Stimulated activated CD4-positive, alpha-beta T cell treated with anti-CD3 and anti-CD28 coated beads, Interleukin-1b, Interleukin-23, amount 100 ng/mL, for 4 hours (primary cell): ENCODE measurements at places on chromosomes 13 and 19.

GRCh38 chr19:40610396-40611064, 9.4 kb downstream of the LTBP4 start:
- no peak for DNase-seq

DNA sequence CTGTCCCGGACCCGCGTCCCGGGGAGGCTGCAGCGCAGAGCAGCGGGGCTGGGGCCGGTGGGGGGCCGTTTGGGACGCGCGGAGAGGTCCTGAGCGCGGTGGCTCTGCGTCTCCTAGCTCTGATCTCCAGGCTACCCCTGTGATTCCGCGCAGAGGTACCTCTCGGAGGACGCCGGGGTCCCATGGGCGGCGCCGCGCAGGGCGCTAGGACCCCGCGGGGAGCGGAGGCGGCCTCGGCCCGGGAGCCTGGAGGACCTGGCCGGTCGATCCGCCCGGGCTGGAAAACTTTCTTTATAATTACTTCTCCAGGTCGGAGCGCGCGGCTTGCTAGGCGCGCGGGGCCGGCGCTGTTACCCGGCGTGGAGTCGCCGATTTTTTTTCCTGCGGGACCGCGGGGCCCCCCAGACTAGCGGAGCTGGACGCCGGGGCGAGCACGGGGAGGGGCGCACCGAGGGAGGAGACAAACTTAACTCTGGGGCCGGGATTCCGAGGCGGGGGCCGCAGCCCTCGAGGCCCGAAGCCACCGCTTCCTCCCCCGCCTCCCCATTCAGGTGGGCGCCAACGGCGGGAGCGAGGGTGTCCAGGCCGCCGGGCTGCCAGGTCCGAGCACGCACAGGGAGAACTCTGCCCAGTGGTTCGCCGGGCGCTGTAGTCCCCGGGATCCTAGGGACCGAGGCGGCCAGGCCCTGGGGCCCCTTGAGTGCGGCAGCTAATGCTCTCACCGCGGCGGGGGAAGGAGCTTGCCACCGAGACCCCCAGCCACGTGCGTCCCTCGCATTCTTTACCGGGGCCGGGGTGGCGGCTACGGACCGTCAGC, 848 bp upstream of the CEBPA start:
- no peak for DNase-seq

DNA sequence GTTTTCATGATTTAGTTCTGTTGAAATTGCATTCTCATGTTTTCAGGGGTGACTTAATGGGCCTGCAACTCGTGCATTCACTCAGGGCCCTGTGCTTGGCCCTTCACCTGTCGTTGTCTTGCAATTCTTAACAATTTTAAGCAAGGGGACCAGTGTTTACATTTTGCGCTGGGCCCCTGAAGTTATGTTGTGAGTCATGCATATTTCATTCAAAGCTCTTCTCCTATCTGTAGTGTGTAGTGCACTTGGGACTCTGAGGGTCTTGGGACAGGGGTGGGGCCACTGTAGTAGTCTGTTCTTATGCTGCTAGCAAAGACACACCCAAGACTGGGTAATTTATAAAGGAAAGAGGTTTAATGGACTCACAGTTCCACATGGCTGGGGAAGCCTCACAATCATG, 211.2 kb upstream of the RXFP2 start:
- no peak for DNase-seq

DNA sequence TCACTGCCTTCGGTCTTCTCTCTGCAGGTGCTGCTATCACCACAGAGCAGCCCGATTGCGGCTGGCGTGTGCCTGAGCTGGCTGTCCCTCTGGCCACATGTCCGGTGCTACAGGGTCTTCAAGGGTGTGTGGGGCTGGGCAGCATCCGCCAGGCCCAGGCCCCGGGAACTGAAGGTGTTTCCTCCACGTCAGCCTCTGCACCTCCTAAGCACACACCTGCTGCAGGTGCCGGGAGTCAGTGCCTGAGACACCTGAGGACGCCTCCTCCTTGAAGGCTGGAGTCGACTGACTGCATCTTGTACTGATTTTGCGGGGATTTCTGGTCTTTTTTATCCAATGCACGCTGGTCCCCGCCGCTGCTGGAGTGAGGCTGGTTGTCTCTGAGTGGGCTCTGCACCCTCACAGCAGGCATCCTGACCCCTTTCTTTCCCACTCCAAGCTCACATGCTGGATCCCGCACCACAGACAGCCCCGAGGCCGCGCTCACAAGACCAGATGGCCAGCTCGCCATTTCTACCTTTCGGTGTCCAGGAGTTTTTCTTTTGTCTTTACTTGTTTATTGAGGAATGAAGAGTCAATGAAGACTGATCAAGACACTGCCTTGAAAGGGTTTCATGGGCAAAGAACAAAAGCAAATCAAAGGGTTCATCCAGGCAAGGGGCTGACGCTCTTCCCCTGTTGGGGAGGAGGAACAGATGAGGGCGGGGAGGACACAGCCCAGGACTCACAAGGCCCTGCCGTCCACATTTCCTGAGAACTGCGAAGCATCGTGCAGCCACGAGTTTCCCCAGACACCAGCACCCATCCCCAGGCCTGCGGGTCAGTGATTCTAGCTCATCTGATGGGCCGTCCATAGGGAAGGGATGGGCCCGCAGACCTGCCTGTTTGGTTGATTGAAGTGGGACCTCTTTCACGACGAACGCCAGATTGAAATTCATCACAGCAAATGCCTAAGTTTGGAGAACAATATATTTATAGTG, 203.8 kb upstream of the SOX1 start:
- no peak for DNase-seq

DNA sequence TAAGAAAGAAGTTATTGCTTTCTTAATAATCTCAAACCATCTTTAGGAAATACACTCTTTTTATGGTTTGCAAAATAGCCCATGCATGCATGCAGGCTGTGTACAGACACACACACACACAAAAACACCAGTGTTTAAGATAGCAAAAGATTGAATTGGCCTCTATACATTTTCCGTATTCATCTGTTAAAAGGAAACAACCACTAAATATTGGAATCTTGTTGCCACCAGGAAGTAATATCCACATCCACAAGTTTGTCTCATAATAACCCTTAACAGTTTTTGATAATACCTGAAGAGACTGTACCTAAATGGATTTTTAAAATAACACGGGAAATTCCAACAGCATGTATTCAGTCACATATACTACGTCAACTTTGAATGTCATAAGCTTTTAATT, 7.3 kb upstream of the MAB21L1 start:
- no peak for DNase-seq

DNA sequence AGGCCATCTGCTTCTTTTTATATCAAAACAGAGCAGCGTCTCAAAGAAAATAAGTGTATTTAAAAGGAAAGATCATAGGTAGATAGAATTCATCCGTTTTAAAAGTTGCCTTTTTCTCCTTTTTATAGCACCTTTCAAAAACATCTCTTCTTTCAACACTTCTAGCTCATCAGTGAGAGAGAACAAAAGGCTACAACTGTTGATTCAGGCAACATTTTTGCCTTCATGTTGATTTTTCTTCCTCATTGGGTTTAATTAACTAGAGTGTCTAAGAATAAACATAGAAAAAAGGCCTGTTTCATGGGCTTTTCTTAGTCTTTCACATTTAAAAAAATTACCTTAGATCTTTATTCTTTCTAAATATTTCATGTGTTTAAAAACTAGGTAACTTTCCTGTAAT, 13.6 kb downstream of the COL4A2 start:
- no peak for DNase-seq

DNA sequence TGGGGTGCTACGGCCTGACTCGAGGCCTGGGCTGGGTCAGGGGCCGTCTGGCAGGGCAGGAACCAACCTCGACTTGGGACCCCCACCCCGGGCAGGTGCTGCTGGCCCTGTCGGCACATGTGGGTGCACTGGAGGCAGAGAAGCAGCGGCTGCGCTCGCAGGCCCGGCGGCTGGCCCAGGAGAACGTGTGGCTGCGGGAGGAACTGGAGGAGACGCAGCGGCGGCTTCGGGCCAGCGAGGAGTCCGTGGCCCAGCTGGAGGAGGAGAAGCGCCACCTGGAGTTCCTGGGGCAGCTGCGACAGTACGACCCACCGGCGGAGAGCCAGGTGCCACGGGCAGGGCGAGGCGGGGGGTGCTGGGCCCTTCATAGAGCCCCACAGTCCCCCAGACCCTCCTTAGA, 5.9 kb downstream of the KLC3 start:
- DNase-seq = no peak

DNA sequence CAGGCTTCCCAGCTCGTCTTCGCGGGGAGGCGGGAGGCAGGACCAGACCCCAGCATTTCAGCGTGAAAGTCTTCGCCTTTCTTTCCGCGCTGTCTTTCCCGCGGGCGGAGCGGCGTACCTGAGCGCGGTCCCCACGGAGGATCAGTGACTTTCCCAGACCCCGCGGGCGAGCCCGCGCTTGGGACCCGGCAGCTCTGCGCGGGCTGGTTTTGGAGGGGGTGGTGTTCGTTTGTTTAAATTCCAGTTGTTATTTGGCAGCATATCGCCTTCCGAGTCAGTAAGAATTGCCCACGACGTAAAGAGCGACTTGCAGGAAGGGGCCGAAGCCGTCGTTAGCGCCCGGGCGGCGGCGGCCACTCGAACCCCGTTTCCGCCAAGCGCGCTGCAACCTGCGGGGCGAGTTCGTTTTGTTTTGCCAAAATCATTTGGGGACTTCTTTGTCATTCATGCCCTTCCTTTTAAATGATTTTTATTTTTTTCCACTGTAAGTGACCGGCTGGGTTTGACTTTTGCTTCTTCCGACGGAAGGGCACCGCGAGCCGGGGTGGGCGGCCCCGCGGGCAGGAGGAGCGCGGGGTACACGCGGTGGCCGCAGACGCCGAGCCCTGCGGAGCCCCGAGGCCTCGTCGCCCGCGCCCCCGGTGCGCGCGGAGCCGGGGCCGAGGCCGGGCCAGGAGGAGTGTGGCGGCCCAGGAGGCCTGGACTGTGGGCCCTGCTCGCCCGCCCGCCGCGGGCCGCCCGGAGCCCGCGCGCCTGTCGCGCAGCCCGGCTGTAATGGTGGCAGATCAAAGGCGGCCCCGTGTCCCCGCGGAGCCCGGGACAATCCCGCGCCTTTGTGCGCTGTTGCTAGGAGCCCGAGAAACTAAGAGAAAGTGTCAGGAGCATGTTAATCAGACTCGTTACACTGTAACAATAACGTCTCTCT, 75.9 kb downstream of the ZIC5 start:
- DNase-seq = no peak

DNA sequence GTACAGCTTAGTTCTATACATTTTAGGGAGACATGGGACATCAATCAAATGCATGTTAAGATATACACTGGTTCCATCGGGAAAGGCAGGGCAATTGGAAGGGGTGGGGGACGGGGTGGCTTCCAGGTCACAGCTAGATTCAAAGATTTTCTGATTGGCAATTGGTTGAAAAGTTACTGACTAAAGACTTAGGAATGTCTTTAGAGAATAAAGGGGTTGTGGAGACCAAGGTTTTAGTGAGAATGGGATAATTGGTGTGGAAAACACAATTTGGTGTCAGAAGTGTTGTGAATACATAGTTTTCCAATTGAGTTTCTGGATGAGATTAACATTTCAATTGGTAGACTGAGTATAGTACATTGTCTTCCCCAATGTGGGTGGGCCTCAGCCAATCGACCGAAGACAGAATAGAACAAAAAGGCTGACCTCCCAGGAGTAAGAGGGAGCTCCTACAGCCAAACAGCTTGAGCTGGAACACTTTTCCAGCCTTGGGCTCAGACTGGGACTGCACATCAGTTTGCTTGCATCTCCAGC, 988 bp upstream of the CCDC169 start:
- DNase-seq = no peak

- DNase-seq = peak; percentile 19
Observed at GRCh38 chr19:6740589-6741343, 1.3 kb downstream of the TRIP10 start.

DNA sequence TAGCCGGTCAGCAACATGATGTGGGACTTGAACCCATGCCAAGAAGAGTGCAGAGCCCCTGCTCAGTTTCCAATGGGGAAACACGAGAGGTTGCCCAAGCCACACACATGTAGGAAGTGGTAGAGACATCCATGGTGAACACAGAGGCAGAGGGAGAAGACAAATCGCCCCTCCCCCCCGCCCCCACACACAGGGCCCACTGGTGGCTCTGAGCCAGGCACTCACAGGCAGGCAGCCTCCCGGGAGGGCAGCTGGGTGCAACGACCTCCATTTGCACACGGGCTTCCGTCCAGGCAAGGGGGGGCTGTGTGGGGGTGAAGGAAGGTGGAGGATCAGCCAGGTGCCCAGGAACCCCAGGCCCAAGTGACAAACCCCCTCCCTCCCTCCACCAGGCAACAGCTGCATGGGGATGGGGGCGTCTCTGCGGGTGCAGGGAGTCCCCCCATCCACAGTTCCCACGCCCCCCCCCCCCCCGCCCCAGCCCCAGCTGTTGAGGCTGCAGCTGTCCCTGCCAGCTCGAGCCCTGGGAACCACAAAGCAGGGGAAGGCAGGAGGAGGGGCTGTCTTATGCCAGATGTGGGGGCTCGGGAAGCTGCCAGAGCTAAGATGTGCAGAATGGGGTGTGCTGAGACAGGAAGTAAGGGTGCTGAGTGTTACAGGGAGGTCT, 3.4 kb downstream of the NOTCH3 start:
- no peak for DNase-seq

- DNase-seq = no peak
Observed at GRCh38 chr13:25616674-25617073, 244.9 kb downstream of the ATP8A2 start.

GRCh38 chr13:91056746-91057145, 290.7 kb upstream of the MIR17HG start:
- DNase-seq = no peak

GRCh38 chr13:62482351-62482750, 1066.7 kb upstream of the PCDH20 start:
- DNase-seq = no peak
